ENCODE measurements at places on chromosomes 4 and X.

- DNase-seq = peak; percentile 34
These were observed 501 bp downstream of the ZNF518B start for GRCh38 chr4:10456595-10457254.

GRCh38 chr4:185344743-185345538, 50.8 kb downstream of the LRP2BP start:
- no peak for DNase-seq

DNA sequence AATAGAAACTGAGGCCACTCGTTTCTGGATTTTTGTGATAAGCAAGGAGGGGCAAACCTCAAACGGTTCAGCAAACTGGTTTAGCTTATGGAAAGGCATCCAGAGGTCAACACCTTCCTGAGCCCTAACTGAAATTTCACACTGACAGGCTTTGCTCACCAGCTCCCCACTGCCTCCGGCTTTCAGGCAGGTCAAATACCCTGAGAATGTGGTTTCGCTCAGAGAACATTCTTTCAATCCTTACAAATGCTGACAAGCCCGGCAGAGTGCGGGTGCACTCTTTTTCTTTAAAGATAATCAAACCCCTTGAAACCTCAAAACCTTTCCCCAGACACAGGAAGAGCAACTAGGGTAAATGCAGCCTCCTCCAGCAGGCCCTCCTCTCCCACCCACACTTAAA, 41.5 kb downstream of the CD40LG start:
- no peak for DNase-seq

DNA sequence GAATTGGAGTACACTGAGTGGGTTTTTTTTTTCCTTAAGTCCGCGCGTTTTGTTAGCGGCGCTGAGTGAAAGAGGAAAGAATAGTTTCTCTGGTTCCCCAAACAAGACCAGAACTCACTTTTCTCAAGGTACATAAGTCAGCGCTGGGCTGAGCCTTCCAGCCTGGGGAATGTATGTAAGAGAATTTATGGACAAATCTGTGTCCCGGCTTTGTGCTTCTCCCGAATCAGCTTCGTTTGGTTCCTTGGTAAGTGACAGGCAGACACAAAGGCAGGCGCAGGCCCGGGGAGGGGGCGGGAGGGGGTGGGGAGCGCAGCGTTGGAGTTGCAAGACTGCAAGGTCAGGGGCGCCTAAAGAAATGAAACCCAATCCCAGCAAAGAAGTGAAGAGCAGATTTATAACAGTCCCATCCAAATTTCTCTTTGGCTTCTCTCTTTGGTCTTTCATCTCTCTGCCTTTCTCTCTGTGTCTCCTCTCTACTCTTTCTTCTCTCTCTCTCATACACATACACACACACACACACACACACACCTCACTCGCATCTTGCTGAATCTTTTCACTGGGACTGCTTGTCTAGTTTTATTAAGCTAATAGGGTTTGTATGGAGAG, 981 bp downstream of the TET2 start:
- no peak for DNase-seq

GRCh38 chr4:25299476-25300203, 12.9 kb upstream of the ZCCHC4 start:
- DNase-seq = no peak

GRCh38 chr4:170423137-170423536, 333.4 kb upstream of the AADAT start:
- DNase-seq = no peak

DNA sequence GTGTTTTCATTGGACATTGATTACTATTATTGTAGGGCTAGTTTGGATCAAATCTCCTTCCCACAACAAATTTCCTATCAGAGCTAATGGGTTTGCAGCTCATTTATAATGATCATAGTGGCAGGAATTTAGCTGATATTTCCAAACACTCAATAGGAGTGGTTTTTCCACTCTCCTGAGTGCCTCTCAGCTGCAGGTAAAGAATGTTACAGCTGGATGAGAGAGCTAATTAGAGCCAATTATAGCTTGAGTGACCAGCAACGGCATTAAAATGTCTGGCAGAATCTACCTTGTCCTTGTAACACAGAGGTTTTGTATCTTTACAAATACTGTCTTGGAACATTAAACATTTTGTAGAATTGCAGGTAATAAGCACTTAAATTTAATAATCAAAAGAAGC, 602.8 kb upstream of the EPHA5 start:
- DNase-seq = no peak

DNA sequence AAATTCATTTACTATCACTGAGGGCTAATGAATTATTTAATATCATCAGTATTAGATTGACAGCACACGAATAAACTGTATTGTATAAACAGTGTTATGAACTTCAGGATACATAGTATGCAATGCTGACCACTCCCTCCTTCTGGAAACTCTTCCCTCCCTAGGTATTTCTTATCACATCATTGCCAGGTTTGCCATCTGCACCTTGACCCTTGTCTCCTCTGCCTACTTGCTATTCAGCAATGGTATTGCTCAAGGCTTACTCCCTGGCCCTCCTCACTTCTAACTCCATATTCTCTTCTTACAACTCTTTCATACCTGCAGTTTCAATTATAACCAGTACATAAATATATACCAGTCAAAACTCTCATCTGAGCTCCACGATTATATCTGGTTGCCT, 38.9 kb downstream of the ATP8A1 start:
- no peak for DNase-seq

DNA sequence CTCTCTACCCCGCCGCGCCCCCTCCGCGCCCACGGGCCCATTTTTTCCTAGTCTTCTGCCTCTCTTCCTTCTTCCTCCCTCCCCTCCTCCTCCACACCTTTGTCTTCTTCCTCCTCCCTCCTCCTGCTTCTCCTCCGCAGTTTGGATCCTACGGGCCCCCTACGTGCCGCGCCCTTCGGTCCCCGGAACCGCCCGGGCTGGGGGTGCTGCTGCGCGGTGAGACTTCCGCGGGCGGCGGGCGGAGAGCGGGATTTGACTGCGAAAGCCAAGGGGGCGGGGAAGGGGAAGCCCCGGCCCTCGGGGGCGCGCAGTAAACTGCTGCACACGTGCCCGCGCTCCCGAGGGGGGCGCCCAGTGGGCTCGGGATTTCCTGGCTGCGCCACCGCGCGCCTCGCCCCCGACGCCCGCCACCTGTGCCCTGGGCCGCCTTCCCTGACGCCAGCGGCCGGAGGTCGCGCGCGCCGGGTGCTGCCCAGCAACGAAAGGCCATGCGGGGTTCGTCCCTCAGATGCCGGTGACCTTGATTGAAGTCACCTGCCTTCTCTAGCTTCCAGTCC, 3.3 kb upstream of the NKX3-2 start:
- DNase-seq = no peak

DNA sequence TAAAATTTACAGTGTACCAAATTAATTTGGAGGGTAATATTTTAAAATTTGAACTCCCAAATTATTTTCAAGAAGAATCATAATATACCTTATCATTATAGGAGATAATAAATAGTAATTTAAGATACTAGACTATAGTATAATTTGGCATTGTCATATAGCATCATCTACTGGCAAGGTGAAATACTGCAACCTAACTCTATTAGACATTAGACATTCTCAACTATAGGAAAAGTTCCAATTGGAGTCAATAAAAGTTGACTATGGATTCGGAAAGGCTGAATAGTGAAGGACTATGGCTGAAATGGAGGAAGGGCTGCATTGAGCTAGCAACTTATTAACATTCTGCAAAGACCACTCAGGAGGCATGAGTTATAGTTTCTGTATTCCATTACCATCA, 113.0 kb downstream of the PRDM5 start:
- no peak for DNase-seq

Data from stimulated activated CD4-positive, alpha-beta T cell treated with anti-CD3 and anti-CD28 coated beads, TNF-alpha, amount 100 ng/mL, for 4 hours (primary cell).